Osteocyte (in vitro differentiated cells): ENCODE measurements at places on chromosomes 3 and 15.

DNA sequence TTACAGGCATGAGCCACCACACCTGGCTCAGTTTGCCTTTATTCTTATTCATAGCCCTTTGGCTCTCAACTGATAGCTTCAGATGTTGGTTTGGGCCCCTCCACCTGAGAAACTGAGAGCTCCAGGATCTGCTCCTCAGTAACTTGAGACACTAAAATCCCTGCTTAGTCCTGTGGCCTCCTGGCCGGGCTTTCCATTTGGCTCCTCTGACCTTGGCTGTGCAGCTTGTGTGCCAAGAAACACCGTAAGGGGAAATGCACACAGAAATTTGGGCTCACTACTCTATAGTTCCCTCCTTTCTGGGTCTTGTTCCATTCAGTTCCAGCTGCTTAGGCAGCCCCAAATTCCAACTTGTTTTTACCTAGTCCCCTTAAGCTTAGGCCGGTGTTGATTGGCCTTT lies 24.9 kb downstream of the NIPA2 start:
- no peak for DNase-seq

DNA sequence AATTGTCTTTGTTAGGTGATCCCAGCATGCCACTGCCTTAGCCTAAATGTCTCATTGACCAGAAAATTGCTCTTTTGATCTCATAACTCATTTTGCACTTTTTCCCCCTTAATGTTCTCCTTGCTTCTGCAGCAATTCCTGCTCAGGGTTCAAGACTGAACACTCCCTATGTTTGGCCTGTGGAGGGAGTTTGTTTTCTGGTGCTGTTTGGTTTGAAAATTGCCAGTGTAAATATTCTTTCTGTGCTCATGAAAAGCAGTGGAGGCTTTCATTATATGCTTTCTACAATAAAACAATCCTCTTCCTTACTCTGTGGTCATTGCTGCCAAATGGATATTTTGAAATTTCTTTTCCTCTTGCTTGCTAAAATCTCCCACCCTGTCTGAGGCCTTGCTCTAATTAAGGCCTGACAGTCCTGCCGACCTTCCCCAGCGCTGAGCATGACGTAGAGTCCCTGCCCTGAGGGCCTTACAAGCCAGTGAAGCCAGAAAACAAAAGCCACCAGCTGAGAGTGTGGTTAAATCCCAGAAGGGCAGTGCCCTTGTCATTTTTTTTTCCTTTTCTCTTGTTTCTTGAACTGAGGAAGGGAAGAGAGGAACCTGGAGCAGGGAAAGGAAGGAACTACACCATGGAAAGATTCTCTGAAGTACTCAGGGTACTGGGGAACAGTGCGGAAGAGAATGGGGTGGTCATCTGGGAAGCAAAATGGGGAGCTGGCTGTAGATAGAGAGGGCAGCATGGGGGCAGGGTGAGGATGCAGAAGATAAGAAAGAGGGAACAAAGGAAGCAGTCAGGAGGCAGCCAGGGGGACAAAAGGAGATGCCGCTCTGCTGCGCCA lies 24.8 kb downstream of the ZBTB38 start:
- no peak for DNase-seq

- DNase-seq, result no peak
Observed at GRCh38 chr15:81235276-81236123, 38.8 kb downstream of the IL16 start.

GRCh38 chr3:49500205-49500731 lies 30.2 kb downstream of the DAG1 start:
- no peak for DNase-seq

DNA sequence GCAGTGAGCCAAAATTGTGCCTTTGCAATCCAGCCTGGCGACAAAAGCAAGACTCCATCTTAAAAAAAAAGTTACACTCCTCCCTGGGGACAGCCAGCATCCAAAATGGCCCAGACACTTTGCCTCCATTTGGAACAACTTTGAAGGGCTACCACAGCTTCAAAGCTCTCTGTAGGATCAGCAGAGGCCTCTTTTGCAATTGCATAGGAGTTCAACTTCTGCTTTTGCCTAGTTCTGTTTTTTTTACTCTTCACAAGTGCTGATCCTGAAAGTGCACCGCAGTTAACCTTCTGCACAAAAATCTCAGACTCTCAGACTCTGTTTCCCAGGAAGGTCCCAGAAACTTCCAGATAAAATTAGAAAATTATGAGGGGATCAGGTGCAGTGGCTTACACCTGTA lies 25.2 kb upstream of the SLC4A7 start:
- DNase-seq, result no peak

DNA sequence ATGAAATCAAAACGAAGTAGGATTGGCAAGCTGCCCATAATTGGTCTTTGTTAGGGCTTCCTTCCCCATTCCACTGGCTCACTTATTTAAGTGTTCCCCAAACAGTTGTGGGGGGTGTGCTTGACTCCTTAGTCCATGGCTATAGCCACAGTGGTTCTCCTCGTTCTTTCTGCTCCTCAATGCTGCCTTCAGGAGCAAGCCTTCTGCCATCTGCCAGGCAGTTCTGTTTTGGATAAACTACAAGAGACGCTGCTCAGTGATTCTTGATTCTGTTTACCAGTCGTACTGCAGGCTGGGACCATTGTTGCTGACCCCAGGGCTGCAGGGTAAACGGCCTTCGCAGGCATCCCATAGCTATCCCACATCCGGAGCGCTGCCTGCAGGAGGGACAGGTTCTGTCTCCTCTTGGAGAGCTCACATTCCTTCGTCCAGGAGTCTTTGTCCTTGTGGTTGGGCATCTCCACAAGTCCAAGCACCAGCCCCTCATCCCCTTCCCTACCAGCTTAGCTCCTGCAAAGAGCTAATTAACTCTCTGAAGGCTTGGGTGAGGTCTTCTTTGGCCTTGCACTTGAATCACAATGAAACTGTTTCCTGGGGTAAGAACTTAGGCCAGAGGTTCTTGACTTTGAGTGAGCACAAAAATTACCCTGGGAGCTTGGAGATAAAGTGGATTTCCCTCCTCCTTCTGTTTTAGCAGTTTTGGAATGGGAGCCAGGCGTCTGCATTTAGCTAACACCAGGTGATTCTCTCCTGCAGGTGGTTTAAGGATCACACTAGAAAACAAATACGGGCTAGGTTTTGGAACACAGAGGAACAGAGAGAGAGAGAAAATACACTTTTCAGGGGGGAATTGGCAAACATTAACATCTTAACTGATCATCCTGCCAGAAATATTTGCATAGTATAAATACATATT lies 114.9 kb downstream of the SV2B start:
- no peak for DNase-seq

- no peak for DNase-seq
Observed at GRCh38 chr3:107958146-107958545, 132.7 kb downstream of the CD47 start.

GRCh38 chr3:130950641-130951040 lies 56.8 kb downstream of the ATP2C1 start:
- no peak for DNase-seq

DNA sequence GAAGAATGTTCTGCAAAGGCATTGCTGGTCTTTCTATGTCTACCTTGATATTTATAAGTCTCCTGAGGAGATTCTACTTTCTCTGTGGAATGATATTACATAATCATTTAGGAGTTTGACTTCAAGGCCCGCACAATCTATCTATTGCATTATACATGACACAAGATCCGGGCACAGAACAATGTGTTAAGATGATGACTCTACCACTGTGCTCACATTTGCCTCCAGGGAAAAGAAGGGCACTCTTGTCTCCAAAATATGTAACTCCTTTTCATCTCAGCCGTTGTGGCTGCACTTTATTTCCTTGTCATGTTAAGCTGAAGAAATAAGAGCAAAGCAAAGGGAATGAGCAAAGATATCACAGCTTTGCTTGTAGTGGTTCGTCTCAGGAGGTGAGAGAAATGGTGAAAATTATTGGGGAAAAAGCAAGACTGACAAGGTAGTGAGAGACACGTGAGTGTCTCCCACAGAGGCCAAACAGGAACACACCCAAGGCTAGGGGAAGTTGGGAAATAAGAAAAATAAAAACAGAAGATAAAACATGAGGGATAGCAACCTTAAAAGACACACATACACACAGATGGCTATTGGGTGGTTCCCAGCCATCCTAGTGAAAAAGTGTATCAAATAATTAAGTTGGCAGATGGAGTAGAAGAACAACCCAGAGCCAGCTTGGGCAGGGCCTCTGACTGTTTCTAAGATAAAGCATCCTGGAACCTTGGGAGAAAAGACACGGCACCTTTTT lies 184.3 kb downstream of the P3H2 start:
- DNase-seq, result no peak

GRCh38 chr3:89419647-89420241 lies 312.3 kb downstream of the EPHA3 start:
- DNase-seq, result no peak

DNA sequence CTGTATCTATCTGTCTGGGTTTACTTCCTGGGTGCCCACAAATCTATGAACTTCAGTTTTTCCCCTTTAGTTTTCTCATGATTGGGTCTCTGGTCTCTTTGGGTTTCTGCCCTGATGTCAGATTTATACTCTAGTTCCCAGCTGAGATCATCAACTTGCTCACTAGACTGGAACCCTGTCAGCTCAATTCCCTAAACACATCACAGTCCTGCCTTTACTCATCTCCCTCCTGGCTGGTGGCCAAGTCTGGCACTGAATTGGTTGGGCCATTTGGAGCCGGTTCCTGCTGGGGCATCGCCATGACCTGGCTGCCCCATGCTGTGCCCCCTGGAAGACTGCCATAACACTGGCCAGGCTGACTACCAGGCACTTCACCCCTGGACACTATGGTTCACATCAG lies 345.3 kb downstream of the CHST2 start:
- no peak for DNase-seq

- no peak for DNase-seq
Observed at GRCh38 chr3:149507491-149508324, 33.2 kb downstream of the TM4SF4 start.

DNA sequence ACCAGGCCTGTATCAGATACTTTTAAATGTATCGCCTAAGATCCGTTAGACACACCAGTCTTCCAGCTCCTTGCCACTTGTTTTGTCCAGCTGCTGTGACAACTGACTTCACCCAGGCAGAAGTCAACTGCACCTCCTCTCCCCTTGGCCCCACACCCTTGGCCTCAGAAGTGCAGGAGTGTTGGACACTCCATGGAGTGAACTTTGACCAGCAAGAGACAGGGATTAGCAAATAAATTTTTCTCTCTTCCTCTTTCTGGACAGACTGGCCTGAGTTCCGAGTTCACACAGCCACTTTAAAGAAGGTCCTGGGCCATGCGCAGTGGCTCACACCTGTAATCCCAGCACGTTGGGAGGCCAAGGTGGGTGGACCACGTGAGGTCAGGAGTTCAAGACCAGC lies 2.9 kb upstream of the CLN6 start:
- peak; percentile 25 for DNase-seq

GRCh38 chr15:64842986-64843561 lies 1.4 kb downstream of the PLEKHO2 start:
- DNase-seq, result no peak

DNA sequence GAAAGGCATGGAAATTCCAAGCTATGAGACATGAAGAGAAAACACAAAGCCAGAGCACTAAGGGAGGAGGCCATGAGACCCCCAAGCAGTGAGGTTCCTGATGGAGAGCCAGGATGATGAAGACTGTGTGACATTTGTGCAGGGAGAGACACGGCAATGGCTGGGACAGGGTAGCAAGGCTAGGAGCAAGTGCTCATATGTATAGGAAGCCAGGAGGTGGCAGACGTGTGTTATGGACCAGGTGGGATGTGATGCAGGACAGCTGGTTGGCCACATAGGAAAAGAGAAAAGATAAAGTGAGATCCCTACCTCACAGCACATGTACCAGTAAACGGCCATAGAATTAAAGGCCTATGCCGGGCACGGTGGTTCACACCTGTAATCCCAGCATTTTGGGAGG lies 112.7 kb downstream of the APBA2 start:
- DNase-seq, result no peak
